Frontal cortex (tissue), 4 donors: ENCODE measurements at places on chromosomes 6 and 20.
A peak's percentile ranks its signal among the peaks of the same experiment; 100 is the strongest.

- no peak for DNase-seq
Observed at GRCh38 chr20:61879303-61879620, 186.4 kb downstream of the TAF4 start.

- DNase-seq, result no peak
Observed at GRCh38 chr6:10425176-10425974, 10.5 kb upstream of the TFAP2A start.

- DNase-seq, result no peak
Observed at GRCh38 chr6:123804787-123805540, 1.3 kb downstream of the NKAIN2 start.

DNA sequence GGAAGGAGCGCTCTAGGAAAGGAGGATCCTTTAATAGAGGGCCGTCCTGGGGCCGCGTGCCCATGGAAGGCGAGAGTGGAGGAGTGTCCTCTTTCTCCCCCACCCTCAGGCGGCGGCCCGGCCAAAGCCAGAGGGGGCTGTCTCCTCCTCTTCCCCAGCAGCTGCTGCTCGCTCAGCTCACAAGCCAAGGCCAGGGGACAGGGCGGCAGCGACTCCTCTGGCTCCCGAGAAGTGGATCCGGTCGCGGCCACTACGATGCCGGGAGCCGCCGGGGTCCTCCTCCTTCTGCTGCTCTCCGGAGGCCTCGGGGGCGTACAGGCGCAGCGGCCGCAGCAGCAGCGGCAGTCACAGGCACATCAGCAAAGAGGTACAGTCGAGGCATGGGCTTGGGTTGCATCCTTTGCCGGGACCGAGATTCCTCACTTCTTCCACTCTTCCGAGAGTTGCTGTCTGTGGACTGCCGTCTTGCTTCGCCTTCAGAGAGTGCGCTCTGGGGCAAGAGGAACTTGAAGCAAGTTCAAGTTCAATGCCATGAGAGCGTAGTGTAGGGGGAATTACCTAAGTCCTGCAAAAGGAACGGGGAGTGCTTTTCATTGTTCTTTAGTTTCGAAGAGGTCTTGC is at the start of gene LAMA2:
TSS of gene LAMA2 (plus strand) at position 148 of the 621 bp plus-strand sequence. CDS start at position 256, 108 bp downstream.
- peak; percentile 39 for DNase-seq

DNA sequence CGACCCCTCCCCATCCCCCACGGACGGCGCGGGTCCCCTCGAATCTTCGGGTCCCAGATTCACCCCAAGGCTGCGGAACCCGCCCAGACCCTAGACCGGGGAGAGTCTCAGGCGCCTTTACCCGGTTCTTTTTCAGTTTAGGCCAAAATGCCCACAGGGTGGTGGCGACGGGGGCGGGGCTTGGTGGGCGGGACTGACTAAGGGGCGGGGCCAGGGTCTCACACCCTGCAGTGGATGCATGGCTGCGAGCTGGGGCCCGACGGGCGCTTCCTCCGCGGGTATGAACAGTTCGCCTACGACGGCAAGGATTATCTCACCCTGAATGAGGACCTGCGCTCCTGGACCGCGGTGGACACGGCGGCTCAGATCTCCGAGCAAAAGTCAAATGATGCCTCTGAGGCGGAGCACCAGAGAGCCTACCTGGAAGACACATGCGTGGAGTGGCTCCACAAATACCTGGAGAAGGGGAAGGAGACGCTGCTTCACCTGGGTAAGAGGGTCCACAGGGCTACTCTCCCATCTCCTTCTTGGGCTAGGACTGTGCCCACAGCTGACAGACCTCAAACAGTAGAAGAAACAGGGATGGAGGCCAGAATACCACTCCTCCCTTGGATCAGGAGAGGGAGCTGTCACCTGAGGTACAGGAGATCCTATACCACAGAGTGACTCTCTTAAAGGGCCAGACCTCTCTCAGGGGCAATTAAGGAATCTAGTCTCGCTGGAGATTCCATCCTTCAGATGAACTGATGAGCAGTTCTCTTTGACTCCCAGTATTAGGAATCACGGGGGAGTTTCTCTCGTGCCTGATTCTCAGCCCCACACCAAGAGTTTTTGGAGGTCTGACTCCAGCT is 942 bp downstream of the HLA-E start:
- DNase-seq, result no peak
